ENCODE measurements at places on chromosomes 7 and 10. TPM values are rescaled to one million over a fixed set of nuclear protein-coding genes. Genes with fewer than 3 reads are reported as not detected.

SLC25A13 gene
- 36.1 TPM for total RNA-seq

GPR158 gene
- 0.05 TPM for total RNA-seq

ACSL5 gene
- 0.30 TPM for total RNA-seq

FXYD4 gene
- total RNA-seq = not detected

ASNS gene
- 58.8 TPM for total RNA-seq

WNT2 gene
- not detected for total RNA-seq

CACNB2 gene
- total RNA-seq = not detected

COL13A1 gene
- 0.21 TPM for total RNA-seq
